Activated CD4-positive, alpha-beta T cell treated with anti-CD3 and anti-CD28 coated beads for 4 hours (primary cell): ENCODE measurements at places on chromosomes 4 and X.

GRCh38 chr4:47570816-47571215, 85.7 kb downstream of the ATP10D start:
- DNase-seq = no peak

DNA sequence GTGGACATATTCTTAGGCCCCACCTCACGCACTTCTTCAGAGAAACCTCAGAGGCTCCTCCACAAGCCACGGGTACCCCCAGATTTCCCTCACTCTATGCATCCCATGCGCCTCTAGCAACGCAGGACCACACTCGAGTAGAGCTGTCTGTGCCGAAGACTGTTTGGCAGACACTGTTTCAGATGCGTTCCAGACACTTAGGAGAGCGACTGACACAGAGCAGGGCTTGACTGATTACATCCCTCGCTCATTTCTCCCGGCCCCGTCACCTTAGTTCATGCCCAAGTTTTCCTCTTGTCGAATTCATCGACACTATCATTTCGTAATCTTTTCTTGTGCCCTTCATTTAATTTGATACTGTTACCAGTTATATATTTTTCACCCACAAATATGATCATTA, 15.0 kb downstream of the SORBS2 start:
- no peak for DNase-seq

DNA sequence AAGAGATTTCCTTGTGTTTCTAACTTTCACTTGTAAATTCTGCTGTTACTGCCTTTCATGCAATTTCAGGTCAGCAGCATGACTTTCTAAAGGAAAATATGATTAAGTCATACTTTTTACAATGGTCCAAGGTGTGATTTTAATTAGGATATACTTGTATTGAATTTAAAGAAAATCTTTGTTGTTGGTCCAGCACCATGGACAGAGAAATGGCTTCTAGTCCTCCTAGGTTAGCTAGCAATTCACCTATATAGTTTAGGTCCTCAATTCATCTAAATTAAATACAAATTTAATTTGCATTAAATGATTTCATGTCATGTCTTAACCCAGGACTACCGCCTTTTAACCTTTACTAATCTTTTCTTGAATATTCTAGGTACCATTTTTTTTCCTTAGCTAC, 304.9 kb upstream of the RPS6KA3 start:
- no peak for DNase-seq

GRCh38 chr4:86788826-86789225, 60.4 kb downstream of the SLC10A6 start:
- DNase-seq = no peak

GRCh38 chrX:41001327-41001726, 83.9 kb upstream of the USP9X start:
- no peak for DNase-seq

GRCh38 chrX:56233682-56234081, 1.5 kb downstream of the KLF8 start:
- DNase-seq = no peak

- DNase-seq = no peak
Measured at GRCh38 chr4:121885115-121885514, 14.8 kb upstream of the BBS7 start.
